Panc1 (cell line): ENCODE measurements at places on chromosomes 3 and 15. TPM values are rescaled to one million over a fixed set of nuclear protein-coding genes. Genes with fewer than 3 reads are reported as not detected.

CILP gene
- 0.08 TPM for total RNA-seq

NUP210 gene
- total RNA-seq, result 36.8 TPM

TRA2B gene
- total RNA-seq, result 171 TPM

RARB gene
- not detected for total RNA-seq

SLC28A2 gene
- total RNA-seq, result 0.23 TPM

SSUH2 gene
- total RNA-seq, result not detected

OSBPL10 gene
- total RNA-seq, result 88.1 TPM

CASR gene
- total RNA-seq, result not detected

C3orf49 gene
- total RNA-seq, result not detected
